ENCODE measurements at places on chromosomes 16 and 17.

GRCh38 chr17:7418472-7419152, 1.5 kb upstream of the SPEM1 start:
- no peak overlapping the region for H3K4me3 ChIP-seq
- no peak for DNase-seq
- peaks cover 5% of the 10 kb centered on the region for H3K4me1 ChIP-seq
- H3K27me3 ChIP-seq, result no peaks in the 10 kb centered on the region
- no peaks in the 10 kb centered on the region for H3K36me3 ChIP-seq
- H3K27ac ChIP-seq, result no peak overlapping the region

DNA sequence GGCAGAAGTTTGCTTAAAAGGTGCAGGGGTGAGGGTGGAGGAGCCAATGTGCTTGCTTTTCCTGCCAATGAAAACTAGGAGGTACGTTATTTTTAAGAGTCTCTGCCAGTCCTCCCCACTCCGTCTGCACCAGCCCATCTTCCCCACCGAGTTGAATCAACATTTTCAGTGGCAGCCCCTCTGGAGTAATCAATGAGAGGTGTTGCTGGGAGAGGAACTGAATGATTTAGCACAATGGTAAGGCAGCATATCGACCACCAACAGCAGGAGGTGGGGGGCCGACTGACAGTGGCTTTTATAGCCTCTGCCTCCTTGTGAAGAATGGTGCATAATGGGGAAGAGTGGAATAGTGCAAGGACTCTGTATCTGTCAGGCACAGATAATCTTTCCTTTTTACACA, 1465.0 kb upstream of the GOT2 start:
- no peaks in the 10 kb centered on the region for H3K36me3 ChIP-seq
- H3K4me3 ChIP-seq, result no peak overlapping the region
- peaks cover 7% of the 10 kb centered on the region for H3K4me1 ChIP-seq

- no peak overlapping the region for H3K4me3 ChIP-seq
- H3K27ac ChIP-seq, result no peak overlapping the region
- H3K27me3 ChIP-seq, result no peaks in the 10 kb centered on the region
- peaks cover 11% of the 10 kb centered on the region for H3K36me3 ChIP-seq
- peak; percentile 34 for DNase-seq
These were observed 4.9 kb upstream of the PHAF1 start for GRCh38 chr16:67104845-67105244.

DNA sequence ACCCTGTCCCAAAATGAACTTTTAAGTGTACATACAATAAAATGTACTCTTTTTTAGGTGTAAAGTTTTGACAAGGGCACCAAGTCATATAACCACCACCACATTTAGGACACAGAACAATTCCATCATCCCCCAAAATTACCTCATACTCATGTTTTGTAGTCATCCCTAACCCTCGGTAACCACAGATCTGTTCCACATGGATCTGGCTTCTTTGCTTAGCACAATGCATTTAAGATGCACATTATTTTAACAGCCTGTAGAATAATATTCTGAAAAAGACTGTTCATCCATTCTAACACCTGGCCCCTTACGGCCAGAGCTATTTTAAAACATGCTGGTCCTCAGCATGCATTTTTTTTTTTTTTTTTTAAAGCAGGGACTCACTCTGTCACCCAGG, 25.2 kb upstream of the CFAP20 start:
- no peak for DNase-seq
- H3K4me1 ChIP-seq, result no peaks in the 10 kb centered on the region
- H3K27ac ChIP-seq, result no peak overlapping the region
- H3K4me3 ChIP-seq, result no peak overlapping the region
- peaks cover 4% of the 10 kb centered on the region for H3K36me3 ChIP-seq

DNA sequence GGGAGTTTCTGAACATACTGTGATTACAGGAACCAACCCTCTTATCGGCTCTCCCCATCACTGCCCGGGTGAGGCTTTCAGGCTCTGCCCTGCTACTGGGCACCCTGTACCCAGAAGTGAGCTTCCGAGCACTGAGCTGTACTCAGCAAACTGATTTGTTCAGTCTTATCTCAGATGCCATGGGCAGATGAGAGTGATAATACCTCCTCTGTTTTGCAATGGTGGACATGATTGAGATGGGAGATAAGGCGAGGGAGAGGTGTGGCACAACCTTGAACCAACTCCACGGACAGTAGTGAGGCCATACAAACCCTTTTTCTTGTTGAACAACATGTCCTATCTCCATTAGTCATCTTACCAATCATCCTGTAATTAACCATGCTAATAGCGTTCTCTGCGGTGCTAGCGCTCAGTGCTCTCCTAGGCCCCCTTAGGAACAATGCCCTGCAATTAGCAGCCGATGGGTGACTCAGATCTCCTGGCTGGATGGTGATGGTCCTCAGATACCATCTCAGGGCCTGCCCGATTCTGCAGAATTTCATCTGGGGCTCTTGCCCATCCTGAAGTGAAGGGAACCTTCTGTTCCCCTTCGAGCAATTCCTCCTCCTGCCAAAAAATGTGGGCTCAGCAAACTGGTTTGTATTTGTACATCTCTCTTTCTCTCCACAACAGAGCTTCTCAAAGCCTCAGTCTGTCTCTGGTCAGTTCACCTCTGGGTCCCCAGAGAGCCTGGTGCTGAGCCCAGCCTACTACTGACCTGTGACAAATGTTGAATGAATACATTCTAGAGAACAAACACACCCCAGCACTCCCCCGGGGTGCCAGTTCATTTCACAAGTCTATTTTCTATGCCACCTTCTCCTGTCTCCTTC, 139.3 kb upstream of the IRX3 start:
- no peaks in the 10 kb centered on the region for H3K27me3 ChIP-seq
- H3K4me3 ChIP-seq, result peak overlapping the region; percentile 7
- no peak for DNase-seq
- H3K4me1 ChIP-seq, result peaks cover 45% of the 10 kb centered on the region
- H3K36me3 ChIP-seq, result peaks cover 5% of the 10 kb centered on the region
- no peak overlapping the region for H3K27ac ChIP-seq

GRCh38 chr17:17377071-17377967, 74.1 kb downstream of the NT5M start:
- DNase-seq, result no peak
- no peak overlapping the region for H3K27ac ChIP-seq
- peaks cover 73% of the 10 kb centered on the region for H3K27me3 ChIP-seq
- H3K4me1 ChIP-seq, result no peaks in the 10 kb centered on the region

DNA sequence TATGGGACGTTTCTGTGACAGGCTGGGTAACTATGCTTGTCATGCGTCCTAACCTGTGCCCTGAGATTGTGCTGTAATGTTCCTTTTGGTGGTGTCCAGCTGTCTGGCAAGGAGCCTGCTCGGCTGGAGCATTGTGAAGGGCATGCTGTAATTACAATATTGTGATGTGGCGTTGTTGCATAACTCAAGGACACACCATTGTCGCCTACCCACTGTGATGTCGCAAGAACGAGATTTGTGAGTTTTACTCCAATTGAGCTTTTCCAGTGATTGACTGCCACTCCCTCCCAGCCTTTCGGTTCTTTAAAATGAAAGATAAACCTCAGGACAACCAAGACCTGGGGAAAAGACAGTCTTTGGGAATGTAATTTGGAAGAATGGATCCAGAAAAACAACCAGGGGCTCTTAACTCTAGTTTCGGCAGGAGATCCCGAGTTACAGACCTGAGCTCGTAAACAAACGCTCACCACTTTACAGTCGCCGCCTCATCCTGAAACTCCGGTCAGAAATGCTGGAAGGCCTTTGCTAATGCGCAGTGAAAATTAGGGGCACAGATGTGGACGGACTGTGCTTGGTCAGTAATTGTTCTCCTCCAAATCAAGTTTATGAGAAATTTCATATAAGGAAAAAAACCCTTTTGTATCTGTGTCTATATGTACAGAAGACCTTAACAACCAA, 1.3 kb downstream of the ZNF750 start:
- DNase-seq, result peak; percentile 78
- peaks cover 5% of the 10 kb centered on the region for H3K36me3 ChIP-seq
- H3K27me3 ChIP-seq, result no peaks in the 10 kb centered on the region
- H3K27ac ChIP-seq, result no peak overlapping the region
- H3K4me1 ChIP-seq, result peaks cover 17% of the 10 kb centered on the region

DNA sequence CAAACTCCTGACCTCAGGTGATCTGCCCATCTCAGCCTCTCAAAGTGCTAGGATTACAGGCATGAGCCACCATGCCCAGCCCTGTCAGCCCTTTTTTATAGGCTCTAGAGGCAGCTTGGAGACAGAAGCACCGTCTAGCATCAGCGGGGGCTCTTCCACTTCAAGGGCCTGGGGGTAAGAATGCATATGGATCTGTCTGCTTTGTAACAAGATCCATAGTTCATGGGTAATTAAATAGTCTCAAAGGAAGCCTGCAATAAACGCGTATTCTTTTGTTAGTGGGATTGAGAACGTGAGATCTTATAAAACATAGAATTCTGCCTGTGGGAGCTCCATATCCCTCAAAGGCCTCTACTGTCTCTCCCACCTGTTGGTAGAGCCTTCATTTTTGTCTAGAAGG, 142.1 kb downstream of the SHISA6 start:
- H3K27me3 ChIP-seq, result peaks cover 15% of the 10 kb centered on the region
- DNase-seq, result no peak
- H3K4me1 ChIP-seq, result no peaks in the 10 kb centered on the region

DNA sequence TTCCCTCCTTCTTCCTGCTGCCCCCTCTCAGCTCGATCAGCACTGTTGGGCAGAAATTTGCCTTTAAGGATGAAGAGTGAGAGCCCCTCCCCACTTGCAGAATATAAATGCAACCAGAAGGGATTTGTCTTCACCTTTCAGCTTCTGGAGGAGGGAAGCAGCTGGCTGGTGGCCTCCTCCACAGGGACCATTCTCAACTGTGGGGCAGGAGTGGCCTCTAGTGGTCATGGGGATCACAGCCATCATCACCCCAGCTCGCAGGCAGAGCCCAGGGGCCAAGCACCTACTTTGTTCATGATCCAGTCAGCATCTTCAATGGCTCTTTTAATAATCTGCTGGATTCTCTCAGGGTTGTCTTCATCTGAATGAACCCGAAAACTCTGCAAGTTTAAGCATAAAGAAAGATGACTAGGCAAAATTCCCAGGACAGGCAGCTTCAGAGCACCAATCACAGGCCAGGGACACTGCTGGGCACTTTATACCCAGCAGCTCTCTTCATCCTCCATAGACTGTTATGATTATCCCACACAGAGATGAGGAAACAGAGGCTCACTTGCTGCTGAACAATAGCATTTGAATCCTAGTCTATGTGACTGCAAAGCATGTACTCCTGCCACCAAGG, 13.1 kb downstream of the LYRM9 start:
- peaks cover 5% of the 10 kb centered on the region for H3K36me3 ChIP-seq
- no peak overlapping the region for H3K4me3 ChIP-seq
- H3K27ac ChIP-seq, result no peak overlapping the region
- DNase-seq, result peak; percentile 77

DNA sequence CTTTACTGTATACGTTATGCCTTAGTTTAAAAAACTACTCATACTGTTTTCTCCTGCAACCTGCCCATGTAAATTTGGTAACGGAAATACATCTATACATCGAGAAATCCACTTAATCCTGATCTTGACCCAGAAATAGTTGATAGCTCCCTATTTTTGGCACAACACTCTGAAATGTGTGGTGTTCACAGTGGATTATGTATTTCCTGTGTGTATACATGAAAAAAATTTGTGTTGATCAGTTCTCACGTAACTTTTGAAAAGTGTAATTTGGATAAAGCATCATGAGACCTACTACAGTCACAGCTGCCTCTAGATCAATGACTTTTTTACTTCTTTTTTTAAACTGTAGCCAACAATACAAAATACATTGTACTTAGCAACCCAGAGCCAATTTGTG, 90.7 kb downstream of the VMP1 start:
- no peak for DNase-seq
- H3K27ac ChIP-seq, result no peak overlapping the region
- no peaks in the 10 kb centered on the region for H3K27me3 ChIP-seq
- no peak overlapping the region for H3K4me3 ChIP-seq
- no peaks in the 10 kb centered on the region for H3K4me1 ChIP-seq
- H3K36me3 ChIP-seq, result peaks cover 11% of the 10 kb centered on the region

DNA sequence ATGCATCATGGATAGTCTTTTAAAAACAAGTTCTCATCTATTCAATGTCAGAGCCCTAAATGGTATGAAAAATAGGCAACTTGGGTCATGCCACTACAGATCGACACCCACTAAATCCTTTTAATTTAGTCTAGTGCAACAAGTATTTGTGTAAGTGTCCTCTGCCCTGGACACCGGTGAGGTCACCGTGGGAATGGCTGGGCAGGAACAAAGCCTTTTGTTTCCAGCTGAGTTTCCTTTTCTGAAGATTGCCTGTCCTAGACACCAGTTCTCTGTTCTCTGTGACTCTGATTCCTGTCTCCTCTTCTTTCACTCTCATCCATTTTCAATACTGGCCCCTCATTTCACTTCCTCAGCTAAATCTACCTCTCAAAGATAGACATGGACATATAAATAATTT, 446.5 kb downstream of the MAF start:
- H3K27me3 ChIP-seq, result no peaks in the 10 kb centered on the region
- no peaks in the 10 kb centered on the region for H3K36me3 ChIP-seq
- H3K4me3 ChIP-seq, result no peak overlapping the region
- H3K27ac ChIP-seq, result no peak overlapping the region
- H3K4me1 ChIP-seq, result no peaks in the 10 kb centered on the region

GRCh38 chr16:1351215-1351581, 480 bp downstream of the TSR3 start:
- H3K4me1 ChIP-seq, result peaks cover 24% of the 10 kb centered on the region
- DNase-seq, result no peak
- H3K27me3 ChIP-seq, result no peaks in the 10 kb centered on the region
- peak overlapping the region; percentile 78 for H3K4me3 ChIP-seq

DNA sequence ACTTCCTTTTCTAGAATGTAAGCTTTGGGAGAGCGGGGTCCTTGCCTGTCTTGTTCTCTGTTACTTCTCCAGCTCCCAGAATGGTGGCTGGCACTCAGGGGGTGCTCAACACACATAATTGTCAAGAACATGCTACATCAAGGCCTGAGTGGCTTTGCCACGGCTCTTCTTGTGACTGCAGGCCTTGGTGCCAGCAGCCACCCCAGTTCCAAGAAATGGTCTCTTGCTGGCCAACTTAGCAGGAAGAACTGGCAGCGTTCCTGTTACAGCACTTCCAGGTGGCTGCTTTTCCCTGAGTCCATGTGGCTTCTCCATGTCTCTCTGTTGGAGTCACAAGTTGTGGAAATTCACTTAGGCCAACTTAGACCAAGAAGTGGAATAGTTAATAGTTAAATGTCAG, 36.1 kb downstream of the PRKCB start:
- H3K27ac ChIP-seq, result no peak overlapping the region
- H3K27me3 ChIP-seq, result peaks cover 11% of the 10 kb centered on the region
- H3K4me1 ChIP-seq, result no peaks in the 10 kb centered on the region
- H3K36me3 ChIP-seq, result no peaks in the 10 kb centered on the region
- no peak overlapping the region for H3K4me3 ChIP-seq

GRCh38 chr17:60165971-60166370, 16.2 kb downstream of the CA4 start:
- H3K4me3 ChIP-seq, result no peak overlapping the region
- H3K27me3 ChIP-seq, result no peaks in the 10 kb centered on the region
- no peaks in the 10 kb centered on the region for H3K36me3 ChIP-seq
- H3K27ac ChIP-seq, result no peak overlapping the region
- no peak for DNase-seq

All from MCF 10A (cell line).